ENCODE measurements at places on chromosomes 7 and 10.

DNA sequence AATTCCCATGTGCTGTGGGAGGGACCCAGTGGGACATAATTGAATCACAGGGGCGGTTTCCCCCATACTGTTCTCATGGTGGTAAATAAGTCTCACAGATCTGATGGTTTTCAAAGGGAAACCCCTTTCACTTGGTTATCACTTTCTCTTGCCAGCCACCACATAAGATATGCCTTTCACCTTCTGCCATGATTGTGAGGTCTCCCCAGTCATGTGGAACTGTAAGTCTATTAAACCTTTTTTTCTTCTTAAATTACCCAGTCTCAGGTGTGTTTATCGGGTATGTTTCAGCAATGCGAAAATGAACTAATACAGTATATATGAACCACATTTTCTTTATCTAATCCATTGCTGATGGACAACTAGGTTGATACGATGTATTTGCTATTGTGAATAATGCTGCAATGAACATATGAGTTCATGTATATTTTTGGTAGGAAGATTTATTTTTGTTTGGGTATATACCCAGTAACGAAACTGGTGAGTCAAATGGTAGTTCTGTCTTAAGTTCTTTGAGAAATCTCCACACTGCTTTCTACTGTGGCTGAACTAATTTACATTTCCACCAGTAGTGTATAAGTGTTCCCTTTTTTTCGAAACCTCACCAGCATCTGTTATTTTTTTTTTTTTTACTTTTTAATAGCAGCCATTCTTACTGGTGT is 70.0 kb upstream of the HGF start:
- DNase-seq, result no peak

DNA sequence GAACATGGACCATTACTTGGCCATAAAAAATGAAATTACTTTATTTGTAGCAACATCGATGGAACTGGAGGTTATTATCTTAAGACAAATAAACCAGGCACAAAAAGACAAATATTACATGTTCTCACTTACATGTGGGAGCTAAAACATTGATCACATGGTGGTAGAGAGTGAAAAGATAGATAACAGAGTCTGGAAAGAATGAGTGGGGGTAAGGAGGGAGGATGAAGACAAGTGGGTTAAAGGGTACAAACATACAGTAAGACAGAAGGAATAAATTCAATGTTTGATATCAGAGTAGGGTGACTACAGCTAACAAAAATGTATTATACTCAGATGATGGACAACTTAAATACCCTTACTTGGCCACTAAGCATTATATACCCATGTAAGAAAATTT is 100.0 kb upstream of the WNT16 start:
- DNase-seq, result no peak

- peak; percentile 72 for DNase-seq
Observed at GRCh38 chr7:138170959-138171703, 94.9 kb downstream of the AKR1D1 start.

DNA sequence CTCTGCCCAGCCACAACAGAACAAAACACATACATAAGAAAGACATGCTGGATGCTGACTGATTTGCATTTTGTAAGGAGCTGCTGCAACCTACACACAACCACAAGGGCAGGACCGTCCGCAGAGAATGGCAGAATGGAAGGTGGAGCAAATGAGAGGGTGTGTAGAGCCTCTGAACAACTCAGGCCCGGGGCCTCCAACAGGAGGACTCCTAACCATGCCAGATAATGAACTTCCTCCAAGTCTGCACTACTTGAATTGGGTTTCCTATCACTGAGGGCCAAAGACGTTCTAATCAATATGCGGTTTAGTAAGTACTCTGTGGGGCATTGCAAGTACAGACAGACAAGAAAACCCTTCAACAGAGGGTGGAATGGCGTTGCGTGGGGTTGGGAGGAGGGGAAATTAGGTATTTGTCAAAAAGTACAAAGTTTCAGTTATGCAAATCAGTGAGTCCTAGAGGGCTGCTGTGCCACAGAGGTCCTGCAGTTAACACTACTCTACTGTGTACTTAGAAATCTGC is 14.6 kb downstream of the VOPP1 start:
- peak; percentile 61 for DNase-seq

DNA sequence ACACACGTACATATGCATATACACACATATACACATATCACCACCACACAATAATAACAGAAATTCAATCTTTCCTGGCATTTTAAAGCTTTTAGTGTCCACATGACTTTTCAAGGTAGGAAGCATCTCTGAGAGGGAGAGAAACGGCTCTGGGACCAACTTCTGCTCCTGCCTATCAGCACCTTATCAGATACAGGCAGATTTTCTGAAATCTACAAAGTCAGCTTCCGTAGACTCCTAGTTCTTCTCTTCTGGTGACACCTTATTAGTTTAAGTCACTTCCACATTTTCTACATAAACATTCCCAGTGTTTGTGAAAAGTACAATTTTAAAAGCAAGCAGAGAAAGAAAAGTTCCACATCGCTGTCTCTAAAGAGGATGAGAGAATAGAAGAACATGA is 74.5 kb downstream of the ZNF22 start:
- no peak for DNase-seq

DNA sequence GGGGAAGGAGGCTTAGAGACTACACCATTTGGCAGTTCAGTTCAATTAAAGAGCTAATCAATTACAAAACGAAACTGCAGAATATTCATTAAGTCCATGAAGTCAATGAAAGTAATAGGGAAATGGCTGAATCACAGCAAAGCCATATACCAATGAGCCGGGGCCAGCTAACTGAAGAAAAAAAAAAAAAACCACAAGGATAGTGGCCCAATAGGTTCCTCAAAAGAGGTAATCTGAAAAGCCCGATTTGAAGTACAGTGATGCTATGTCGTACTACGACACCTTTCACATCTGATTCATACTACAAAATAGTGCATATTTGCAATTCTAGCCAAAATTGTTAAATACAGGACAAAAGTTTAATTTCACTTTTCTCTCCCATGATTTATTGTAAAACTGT is 2.5 kb downstream of the ARHGAP12 start:
- no peak for DNase-seq

GRCh38 chr10:513393-513792 is 176.1 kb downstream of the DIP2C start:
- no peak for DNase-seq

DNA sequence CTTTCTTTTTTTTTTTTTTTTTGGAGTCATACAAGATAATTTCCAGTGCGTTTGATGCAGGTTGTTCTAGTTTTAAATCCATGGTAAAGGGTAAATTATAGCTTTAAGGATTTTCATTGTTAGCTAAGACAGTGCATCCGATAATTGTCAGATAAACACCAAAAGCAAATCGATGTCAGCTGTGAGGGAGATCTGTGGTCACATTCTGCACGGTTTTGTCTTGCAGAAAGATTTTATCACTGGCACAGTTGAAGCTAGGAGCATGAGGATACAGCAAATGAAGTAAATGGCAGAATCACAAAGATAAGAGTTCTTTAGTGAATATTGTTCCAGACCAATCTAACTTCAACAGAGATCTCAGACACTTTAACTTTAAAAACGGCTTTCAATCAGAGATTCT is 648.8 kb upstream of the COBL start:
- DNase-seq, result no peak

DNA sequence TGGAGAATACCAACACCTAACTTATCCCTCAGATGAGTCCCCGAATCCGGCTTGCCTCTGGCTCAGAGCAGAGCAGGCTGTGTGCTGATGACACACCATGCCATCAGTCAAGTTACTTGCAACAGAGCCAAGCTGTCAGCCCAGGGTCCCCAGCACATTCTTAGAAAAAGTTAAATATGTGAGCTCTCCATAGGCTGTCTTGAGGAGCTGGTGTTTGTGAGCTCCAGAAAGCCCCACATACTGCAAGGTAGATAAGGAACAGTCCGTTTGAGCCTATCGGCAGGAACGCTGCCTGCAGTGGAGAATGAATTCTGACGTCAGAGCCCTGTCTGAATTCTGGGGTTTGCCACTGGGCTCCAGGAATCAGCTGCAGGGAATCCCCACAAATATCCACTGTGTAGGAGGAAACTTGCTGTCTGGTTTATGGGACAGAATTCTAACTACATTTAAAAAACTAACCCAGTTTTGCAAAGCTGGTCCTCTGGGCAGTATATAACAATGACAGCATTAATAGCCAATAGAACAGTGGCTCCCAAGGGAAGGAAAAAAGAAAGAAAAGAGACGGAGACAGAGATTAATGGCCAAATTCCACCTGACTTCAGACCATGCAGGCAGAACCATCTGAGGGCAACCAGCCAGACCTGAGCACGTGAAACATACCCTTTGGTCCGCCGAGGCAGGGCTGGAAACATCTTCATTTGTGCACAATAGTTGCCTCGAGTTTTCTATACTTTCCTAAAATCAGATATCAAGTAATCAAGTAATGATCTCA is 3.6 kb downstream of the SFXN4 start:
- DNase-seq, result no peak

GRCh38 chr7:77649716-77650349 is 46.4 kb upstream of the RSBN1L start:
- no peak for DNase-seq

DNA sequence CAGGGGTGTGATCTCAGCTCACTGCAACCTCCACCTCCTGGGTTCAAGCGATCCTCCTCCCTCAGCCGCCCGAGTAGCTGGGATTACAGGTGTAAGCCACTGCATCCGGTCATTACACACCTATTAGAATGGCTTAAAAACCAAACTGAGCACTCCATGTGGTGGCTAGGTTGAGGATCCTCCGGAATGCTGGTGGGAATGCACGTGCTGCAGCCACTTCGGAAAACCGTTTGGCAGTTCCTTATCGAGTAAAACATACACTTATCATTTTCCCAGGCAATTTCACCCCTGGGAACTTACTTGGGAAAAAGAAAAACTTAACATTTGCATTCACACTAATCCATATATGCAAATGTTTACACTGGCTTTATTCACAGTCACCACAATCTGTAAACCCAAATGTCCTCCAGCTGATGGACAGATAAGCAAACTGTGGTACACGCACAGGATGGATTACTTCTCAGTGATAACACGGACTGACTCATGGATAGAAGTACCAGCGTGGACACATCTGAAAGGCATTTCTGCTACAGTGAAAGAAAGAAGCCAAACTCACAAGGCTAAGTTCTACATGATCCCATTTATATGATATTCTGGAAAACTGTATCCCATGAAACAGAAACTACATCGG is 20.4 kb downstream of the RFC2 start:
- DNase-seq, result no peak

GRCh38 chr10:92052088-92052487 is 128.5 kb downstream of the BTAF1 start:
- DNase-seq, result no peak

GRCh38 chr10:614790-615582 is 74.5 kb downstream of the DIP2C start:
- no peak for DNase-seq

DNA sequence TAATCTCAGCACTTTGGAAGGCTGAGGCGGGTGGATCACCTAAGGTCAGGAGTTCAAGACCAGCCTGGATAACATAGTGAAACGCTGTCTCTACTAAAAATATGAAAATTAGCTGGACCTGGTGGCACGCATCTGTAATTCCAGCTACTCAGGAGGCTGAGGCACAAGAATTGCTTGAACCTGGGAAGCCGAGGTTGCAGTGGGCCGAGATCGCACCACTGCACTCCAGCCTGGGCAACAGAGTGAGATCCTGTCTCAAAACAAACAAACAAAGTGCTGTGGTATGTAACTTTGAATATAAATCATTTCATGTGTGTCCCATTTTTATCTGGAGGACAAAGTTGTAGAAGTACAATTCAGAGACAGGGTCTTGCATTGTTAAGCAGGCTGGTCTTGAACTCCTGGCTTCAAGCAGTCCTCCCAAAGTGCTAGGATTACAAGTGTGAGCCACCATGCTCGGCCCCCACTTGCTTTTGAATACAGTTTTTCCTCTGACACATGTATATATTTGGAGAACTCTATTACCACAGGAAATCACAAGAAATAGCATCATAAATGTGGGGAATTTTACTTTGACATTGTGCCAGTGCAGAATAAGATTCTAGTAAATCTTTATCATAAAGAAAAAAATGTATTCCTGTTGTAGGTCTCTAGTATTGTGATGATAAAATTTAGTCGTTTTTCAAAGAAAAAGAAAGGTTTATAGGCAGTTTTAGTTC is 32.6 kb downstream of the PTPN12 start:
- DNase-seq, result no peak

GRCh38 chr10:52351914-52352330 is 37.8 kb downstream of the DKK1 start:
- no peak for DNase-seq

- no peak for DNase-seq
Observed at GRCh38 chr10:75029857-75030256, 81.6 kb upstream of the SAMD8 start.

DNA sequence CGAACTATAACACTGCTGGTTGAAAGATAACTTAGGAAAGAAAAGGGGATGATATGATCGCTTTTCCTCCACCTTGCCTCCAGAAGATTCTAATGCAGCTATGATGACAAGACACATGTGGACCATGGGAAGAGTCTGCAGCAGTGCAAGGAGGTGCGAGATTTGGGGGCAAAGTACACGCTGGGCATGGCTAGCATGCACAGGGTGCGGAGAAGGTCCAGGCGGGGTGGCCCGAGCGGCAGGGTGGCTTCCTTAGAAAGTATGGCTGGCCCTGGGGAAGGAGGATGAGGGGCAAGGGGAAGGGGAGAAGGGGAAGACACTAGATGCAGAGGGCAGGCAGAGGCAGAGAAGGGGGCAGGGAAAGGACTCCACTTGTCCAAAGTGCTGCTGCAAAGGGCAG is 15.6 kb downstream of the ATXN7L1 start:
- DNase-seq, result no peak

DNA sequence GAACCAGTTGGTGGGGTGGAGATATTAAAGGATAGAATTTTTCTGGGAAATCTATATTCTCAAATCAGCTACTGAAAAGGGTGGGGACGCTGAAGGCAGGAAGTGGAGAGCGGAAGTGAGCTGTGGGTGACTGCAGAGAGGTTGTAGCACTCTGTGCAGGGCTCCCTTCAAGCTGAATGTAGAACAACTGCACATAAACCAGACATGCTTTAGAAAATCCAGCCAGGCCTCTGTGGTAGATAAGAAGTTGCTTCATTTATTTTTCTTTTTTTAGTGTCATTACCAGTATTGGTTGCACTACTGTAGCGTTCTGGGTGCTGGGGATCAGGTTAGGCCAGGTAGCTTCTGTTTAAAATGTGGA is 127.8 kb downstream of the CELF2 start:
- DNase-seq, result peak; percentile 91

DNA sequence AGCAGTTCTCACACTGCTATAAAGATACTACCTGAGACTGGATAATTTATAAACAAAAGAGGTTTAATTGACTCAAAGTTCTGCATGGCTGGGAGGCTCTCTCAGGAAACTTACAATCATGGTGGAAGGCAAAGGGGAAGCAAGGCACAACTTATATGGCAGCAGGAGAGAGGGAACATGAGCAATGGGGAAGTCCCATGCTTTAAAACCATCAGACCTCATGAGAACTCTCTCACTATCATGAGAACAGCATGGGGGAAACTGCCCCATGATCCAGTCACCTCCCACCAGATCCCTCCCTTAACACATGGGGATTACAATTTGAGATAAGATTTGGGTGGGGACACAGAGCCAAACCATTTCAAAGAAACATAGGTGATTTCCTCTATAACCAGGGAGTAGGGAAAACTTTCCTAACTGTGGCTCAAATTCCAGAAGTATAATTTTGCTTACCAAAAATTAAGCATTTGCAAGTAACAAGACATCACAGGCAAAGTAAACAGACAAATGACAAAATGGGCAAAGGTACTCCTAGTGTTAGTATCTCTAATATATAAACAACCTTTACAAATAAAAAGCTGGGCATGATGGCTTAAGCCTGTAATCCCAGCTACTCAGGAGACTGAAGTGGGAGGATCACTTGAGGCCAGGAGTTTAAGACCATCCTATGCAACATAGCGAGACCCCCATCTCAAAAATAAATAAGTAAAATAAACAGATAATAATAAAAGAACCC is 88.0 kb downstream of the KBTBD2 start:
- DNase-seq, result no peak
